ENCODE measurements at places on chromosomes 4 and X.

- peak; percentile 48 for ATAC-seq
- no peaks in the 10 kb centered on the region for H3K36me3 ChIP-seq
- no peaks in the 10 kb centered on the region for H3K4me1 ChIP-seq
- no peak overlapping the region for H3K4me3 ChIP-seq
- H3K27ac ChIP-seq = no peak overlapping the region
- H3K27me3 ChIP-seq = peaks cover 7% of the 10 kb centered on the region
Observed at GRCh38 chr4:90001023-90001422, 106.4 kb downstream of the MMRN1 start.

- no peak overlapping the region for H3K27ac ChIP-seq
- no peaks in the 10 kb centered on the region for H3K36me3 ChIP-seq
- H3K4me1 ChIP-seq = peaks cover 10% of the 10 kb centered on the region
- ATAC-seq = peak; percentile 71
Observed at GRCh38 chr4:123536225-123536624, 139.6 kb downstream of the SPRY1 start.

DNA sequence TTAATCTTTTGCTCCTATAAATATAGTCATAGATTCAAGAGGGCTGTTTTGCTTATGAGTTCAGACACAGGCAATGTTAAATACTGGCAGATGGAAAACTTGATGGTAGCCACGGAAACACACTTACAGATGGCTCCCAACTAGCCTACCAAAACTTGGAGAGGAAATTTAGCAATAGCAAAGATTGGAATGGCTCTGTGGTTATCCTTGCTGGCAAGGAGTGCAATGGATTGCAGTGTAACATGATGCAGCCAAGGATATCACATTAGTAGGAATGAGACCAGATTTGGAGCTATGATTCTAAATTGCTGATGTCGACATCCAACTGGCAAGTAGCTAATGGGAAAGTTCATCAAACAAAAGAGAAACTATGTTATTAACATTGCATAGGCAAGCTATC lies 791.0 kb upstream of the DIAPH2 start:
- H3K4me1 ChIP-seq = no peaks in the 10 kb centered on the region
- no peaks in the 10 kb centered on the region for H3K27me3 ChIP-seq
- H3K36me3 ChIP-seq = no peaks in the 10 kb centered on the region
- ATAC-seq = no peak
- H3K27ac ChIP-seq = no peak overlapping the region

GRCh38 chrX:14039344-14039743 lies 9.7 kb upstream of the GEMIN8 start:
- no peaks in the 10 kb centered on the region for H3K4me1 ChIP-seq
- H3K36me3 ChIP-seq = no peaks in the 10 kb centered on the region
- ATAC-seq = no peak
- H3K27me3 ChIP-seq = no peaks in the 10 kb centered on the region
- H3K4me3 ChIP-seq = no peak overlapping the region

GRCh38 chr4:123288309-123289025 lies 108.1 kb upstream of the SPRY1 start:
- no peaks in the 10 kb centered on the region for H3K27me3 ChIP-seq
- no peak overlapping the region for H3K4me3 ChIP-seq
- peaks cover 8% of the 10 kb centered on the region for H3K4me1 ChIP-seq
- H3K27ac ChIP-seq = no peak overlapping the region
- peaks cover 81% of the 10 kb centered on the region for H3K36me3 ChIP-seq
- no peak for ATAC-seq

- H3K36me3 ChIP-seq = no peaks in the 10 kb centered on the region
- no peak for ATAC-seq
- no peaks in the 10 kb centered on the region for H3K27me3 ChIP-seq
- no peaks in the 10 kb centered on the region for H3K4me1 ChIP-seq
Observed at GRCh38 chrX:44113337-44113736, 140.1 kb upstream of the NDP start.

GRCh38 chr4:113483131-113483530 lies 278.4 kb downstream of the CAMK2D start:
- H3K27ac ChIP-seq = no peak overlapping the region
- no peak for ATAC-seq

- no peak for ATAC-seq
- no peaks in the 10 kb centered on the region for H3K36me3 ChIP-seq
- no peak overlapping the region for H3K27ac ChIP-seq
- no peak overlapping the region for H3K4me3 ChIP-seq
- H3K4me1 ChIP-seq = no peaks in the 10 kb centered on the region
Observed at GRCh38 chrX:150958177-150958576, 25.0 kb upstream of the HMGB3 start.

DNA sequence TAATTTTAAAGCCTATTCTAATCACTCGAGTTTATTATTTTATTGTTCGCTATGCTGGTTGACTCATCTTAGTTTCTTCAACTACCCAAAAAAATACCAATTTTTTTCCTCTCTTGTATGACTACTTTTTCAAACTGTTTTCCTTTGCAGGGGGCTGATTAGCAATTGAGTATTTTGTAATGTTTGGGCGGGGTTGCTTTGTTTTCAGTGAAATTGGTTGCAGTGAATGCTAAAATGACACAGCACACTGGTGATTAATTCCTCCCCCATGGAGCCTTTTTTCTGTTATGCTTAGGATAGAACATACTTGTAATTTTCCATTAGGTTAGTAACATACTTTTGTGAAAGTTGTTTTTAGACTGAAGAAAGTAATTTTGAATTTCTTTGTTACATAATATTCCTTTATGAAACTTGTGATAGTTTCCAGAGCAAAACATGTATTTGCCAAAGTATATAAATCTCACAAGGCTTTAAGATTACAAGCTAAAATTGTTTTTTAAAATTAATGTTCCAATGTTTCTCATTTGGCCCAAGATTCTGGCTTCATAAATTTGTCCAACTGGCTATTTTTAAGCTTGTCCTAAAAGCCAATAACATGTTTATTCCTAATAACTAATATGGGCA lies 120.4 kb downstream of the CHIC1 start:
- no peak overlapping the region for H3K27ac ChIP-seq
- no peaks in the 10 kb centered on the region for H3K27me3 ChIP-seq
- no peak overlapping the region for H3K4me3 ChIP-seq
- H3K4me1 ChIP-seq = no peaks in the 10 kb centered on the region

- ATAC-seq = no peak
- H3K4me1 ChIP-seq = peaks cover 19% of the 10 kb centered on the region
- H3K36me3 ChIP-seq = no peaks in the 10 kb centered on the region
- H3K27me3 ChIP-seq = peaks cover 20% of the 10 kb centered on the region
Observed at GRCh38 chr4:183405303-183405702, 39.1 kb upstream of the CDKN2AIP start.

DNA sequence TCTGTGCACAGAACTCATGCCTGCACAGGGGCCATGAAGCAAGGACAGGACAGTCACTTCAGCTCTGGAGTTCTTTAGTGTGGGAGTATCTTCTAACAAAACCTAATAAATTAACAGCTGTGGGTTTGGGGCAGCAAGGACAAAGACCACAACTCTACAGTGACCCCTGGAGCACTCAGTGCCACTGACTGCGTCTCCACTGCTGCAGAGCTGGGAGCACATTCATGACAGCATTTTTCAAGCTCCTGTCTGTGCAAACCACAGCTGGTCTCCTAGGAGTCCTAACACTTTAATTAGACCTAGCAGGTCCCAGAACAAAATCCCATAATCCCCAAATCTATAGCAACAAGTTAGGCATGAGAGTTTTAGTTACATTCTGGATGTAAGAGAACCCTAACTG lies 76.5 kb downstream of the RTL9 start:
- no peak overlapping the region for H3K4me3 ChIP-seq
- H3K27ac ChIP-seq = no peak overlapping the region
- H3K27me3 ChIP-seq = peaks cover 19% of the 10 kb centered on the region
- no peaks in the 10 kb centered on the region for H3K36me3 ChIP-seq
- ATAC-seq = no peak

GRCh38 chr4:7700665-7701064 lies 239.0 kb downstream of the AFAP1 start:
- ATAC-seq = no peak
- H3K4me3 ChIP-seq = no peak overlapping the region
- H3K27ac ChIP-seq = no peak overlapping the region
- no peaks in the 10 kb centered on the region for H3K36me3 ChIP-seq
- H3K27me3 ChIP-seq = peaks cover 37% of the 10 kb centered on the region
- no peaks in the 10 kb centered on the region for H3K4me1 ChIP-seq

DNA sequence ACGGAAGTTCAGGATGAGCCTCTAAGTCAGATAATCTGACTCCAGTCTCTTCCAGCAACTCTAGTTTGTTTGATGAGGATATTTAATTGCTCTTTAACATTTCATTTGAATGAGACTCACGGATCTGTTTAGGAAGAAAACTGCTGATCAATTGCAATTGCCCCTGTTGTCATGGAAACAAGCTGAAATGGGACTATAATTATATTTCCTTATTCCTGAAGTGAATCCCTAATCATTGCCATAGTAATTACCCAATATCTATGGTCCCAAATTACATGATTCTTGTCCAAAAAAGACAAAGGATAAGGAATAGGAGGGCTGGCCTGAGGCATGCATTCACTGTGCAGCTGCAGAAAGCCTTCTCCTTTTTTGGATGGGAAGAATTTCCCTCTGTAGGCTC lies 105.3 kb downstream of the AASDH start:
- no peak overlapping the region for H3K4me3 ChIP-seq
- H3K27me3 ChIP-seq = no peaks in the 10 kb centered on the region

- no peaks in the 10 kb centered on the region for H3K36me3 ChIP-seq
- peak overlapping the region; percentile 74 for H3K4me3 ChIP-seq
- no peaks in the 10 kb centered on the region for H3K27me3 ChIP-seq
- ATAC-seq = peak; percentile 65
Observed at GRCh38 chrX:102950908-102951866, 14.1 kb downstream of the RAB40AL start.

DNA sequence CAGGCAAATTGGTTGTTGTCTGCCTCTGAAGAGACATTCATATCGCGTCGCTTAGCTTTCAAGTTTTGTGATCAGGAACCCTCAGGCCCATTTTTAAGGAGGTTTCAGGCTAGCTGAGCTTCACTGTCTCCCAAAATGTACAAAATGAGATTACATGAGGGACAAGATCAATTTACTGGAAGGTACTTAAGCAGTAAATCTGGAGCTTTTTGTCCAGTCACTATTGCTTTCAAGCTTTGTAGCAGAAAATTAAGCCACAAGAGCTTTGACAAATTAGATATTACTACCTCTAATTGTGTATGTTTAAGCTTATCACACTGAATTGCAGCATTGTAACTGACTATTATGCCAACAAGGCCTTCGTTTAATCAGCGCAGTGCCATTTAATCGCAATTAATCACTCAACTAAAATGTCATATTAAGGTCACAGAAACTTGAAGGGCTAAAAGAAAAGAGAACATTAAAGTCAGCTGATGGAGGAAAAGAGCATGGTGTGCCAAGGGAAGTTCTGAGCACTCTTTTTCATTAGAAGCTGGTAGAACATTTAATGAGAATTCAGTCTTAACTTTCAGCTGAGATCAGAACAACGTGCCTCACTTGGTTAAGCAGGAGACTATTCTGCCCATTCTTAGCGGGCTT lies 353.0 kb downstream of the FBXO8 start:
- H3K27ac ChIP-seq = no peak overlapping the region
- H3K4me1 ChIP-seq = no peaks in the 10 kb centered on the region
- ATAC-seq = no peak
- no peak overlapping the region for H3K4me3 ChIP-seq
- no peaks in the 10 kb centered on the region for H3K36me3 ChIP-seq

DNA sequence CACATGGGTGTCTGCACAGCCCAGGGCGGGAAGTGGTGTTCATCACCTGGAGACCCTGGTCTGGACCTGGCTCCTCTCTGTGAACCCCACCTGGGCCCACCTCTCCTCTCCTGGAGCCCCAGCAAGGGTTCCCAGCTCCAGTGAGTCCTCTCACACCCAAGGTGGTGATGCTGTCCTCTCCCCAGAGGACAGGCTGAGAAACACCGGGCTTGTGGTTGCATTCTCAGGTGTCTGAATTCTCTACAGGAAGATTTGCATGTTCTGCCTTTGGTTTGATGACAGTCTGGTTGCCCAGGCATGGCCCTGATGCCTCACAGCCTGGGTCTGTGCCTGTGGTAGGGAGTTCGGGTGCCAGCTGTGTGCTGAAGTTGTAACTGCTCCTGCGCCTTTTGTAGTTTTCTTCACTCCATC lies 3.8 kb downstream of the MAEA start:
- no peak for ATAC-seq
- peaks cover 79% of the 10 kb centered on the region for H3K4me1 ChIP-seq
- no peak overlapping the region for H3K4me3 ChIP-seq
- peak overlapping the region; percentile 39 for H3K27ac ChIP-seq
- peaks cover 30% of the 10 kb centered on the region for H3K36me3 ChIP-seq

DNA sequence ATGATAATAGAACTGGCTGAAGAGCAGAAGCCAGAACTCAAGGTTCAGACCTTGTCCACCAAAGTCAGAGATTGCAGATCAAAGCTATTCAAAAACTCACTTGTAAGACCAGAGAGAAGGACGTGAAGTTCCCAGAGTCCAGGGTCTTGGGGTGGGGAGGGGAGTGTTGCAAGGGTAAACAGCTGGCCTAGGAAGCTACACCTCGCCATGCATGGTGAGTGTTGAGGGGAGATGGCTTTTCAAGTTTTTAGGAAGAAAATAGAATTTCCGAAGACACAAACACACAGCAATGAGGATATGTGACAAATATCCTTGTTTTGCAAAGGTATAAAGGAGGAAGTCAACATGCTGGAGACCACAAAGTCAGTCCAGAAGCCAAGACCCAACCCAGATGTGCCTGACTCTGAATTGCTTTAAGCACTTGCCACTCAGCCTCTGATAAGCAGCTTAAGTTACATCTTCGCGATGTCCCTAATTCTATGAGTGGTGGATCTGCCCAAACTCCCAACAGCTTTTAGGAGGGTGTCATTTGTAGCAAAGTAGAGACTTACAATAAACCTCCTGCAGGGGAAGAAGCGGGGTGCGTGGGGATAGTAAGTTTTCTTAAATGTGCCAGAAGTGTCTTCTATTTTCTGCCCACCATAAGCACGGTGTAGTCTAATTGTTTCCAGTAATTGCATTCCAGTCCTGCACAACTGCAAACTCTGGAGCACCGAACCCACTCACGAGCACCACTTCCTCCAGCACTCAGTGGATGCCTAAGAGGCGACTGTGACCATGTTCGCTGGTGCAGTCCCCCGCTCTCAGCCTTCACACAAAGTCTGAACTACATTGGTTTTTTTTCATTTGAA lies 26.5 kb downstream of the HAND2 start:
- peaks cover 11% of the 10 kb centered on the region for H3K36me3 ChIP-seq
- no peak for ATAC-seq
- no peak overlapping the region for H3K4me3 ChIP-seq
- peaks cover 44% of the 10 kb centered on the region for H3K4me1 ChIP-seq

- no peak overlapping the region for H3K4me3 ChIP-seq
- peaks cover 8% of the 10 kb centered on the region for H3K4me1 ChIP-seq
- H3K27ac ChIP-seq = no peak overlapping the region
- no peak for ATAC-seq
- no peaks in the 10 kb centered on the region for H3K36me3 ChIP-seq
Observed at GRCh38 chrX:74297766-74298165, 6.2 kb upstream of the ZCCHC13 start.

GRCh38 chr4:68451246-68452211 lies 4.3 kb downstream of the TMPRSS11E start:
- H3K4me1 ChIP-seq = peaks cover 15% of the 10 kb centered on the region
- H3K27ac ChIP-seq = no peak overlapping the region
- H3K36me3 ChIP-seq = no peaks in the 10 kb centered on the region
- no peak overlapping the region for H3K4me3 ChIP-seq
- peak; percentile 71 for ATAC-seq
- no peaks in the 10 kb centered on the region for H3K27me3 ChIP-seq

GRCh38 chr4:141569141-141569540 lies 67.2 kb upstream of the IL15 start:
- no peaks in the 10 kb centered on the region for H3K27me3 ChIP-seq
- no peaks in the 10 kb centered on the region for H3K4me1 ChIP-seq

All from stimulated activated memory B cell treated with anti-CD40 and anti-IgM and Interleukin-4, amounts not matched to agents 10 μg/mL and 1 μg/mL and 100 μg/mL, for 72 hours (primary cell).